RWPE1 (cell line): ENCODE measurements at places on chromosomes 2 and 18.
A peak's percentile ranks its signal among the peaks of the same experiment; 100 is the strongest.

DNA sequence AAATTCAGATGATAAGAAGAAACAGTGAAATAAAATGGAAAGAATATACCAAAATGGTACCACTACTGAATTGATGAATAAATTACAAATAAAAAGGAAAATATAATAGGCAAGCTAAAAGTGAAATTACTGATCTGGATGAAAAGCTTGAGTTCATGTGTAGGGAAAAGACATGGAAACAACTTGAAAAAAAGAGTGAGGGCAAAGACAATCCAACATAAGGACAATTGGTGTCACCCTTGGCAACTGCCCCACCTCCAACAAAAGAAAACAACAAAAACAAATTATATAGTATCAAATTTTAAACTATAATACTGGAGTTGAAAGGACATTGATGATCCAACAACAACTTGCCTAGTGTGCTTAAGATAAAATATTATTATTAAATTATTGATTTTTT lies 37.6 kb downstream of the PPP1R1C start:
- no peak for DNase-seq

DNA sequence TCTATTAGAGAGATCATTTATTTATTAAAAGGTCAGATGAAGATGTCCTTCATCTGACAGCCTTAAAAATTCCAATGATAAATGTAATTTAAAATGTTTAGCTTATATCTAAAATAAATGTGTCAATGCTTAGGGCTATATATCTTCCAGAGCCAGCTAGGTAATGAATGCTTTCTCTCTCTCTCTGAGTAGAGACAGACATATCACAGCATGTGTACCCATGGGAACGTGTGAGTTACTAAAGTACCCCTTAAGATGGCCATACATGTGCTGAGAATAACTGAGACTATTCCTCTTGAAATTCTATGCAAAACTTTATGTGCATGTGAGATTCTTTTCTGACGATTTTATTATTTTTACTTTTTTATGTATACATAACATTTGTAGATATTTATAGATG lies 420.9 kb upstream of the ST6GAL2 start:
- DNase-seq: no peak

DNA sequence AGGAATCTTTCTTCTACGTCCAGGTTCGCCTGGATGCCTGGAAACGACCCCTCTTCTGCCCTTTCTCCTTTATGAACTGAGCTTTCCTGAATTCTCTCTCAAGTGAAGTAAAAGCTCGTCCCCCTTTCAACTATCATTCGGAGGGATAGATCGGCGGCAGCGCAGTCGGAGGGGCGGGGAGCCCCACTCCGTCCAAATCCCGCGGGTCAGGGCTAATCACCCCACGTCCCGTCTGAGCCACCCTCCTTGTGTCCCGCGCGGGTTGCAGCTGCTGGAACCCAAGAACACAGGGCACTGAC lies 367 bp downstream of the FBXO48 start:
- no peak for DNase-seq

GRCh38 chr18:36692921-36693332 lies 135.9 kb downstream of the TPGS2 start:
- DNase-seq: no peak

DNA sequence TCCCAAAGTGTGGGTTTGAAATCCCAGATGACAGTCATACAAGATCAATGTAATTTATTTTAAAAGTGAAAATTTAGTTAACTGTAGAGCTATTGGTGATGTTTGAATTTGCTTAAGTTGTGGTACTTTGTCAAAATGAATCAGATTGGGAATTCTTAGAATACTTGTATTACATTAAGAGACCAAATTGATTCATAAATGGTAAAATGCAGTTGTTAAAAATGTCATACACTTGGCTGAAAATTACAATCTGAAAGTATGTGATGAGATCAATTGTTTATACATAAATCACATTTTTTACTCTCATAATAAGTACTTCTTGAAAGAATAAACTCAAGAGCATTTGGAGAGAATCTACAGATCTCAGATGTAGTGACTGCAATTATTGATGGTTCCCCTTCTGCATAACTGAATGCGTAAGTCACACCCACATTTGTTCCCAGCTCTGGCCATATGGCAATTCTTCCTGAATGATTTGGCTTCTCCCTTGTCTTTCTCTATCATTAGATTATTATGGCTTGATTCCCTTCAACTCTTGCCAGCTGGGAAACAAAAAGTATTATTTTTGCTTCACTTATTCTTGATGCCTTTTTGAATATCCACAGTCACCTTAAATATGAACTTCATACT lies 558.5 kb downstream of the CPS1 start:
- DNase-seq: no peak

DNA sequence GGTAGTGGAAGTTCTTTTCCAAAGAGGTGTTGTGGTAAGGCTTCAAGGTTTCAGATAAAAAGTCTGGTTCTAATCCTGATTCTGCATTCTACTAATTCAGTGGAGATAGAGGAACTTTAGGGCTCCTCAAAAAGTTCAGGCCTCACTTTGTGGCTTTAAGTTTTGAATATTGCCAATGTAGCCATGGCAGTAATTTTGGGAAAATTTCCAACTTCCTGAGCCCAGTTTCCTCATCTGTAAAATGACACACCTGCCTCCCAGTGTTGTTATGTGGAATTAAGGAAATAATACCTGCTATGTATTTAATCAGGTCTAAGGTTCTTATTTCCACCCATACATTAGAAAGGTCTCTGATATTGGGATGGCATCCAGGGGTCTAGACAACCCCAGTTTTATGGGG lies 147.6 kb upstream of the ITGA6 start:
- DNase-seq: peak; percentile 21

GRCh38 chr18:61791031-61791430 lies 101.8 kb downstream of the RNF152 start:
- DNase-seq: no peak

DNA sequence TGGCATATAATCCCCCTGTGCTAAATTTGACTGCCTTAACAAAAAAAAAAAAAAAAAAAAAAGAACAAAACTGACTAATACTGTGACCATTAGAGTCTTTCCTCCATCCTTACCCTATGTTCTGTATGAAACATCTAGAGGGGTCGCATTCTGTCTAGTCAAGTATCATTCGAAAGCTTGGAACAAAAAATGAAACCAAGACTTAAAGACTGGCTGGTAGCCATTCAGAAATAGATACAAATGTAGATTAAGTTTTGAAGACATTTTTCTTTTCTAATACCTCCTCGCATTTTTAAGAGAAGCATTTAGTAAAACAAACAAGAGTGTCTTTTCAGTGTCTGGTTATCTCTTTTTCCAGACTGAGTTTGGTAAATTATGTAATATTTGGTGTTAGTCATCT lies 66.7 kb downstream of the SPATS2L start:
- no peak for DNase-seq

- no peak for DNase-seq
These were observed 121.2 kb upstream of the EPC2 start for GRCh38 chr2:148523315-148523714.

DNA sequence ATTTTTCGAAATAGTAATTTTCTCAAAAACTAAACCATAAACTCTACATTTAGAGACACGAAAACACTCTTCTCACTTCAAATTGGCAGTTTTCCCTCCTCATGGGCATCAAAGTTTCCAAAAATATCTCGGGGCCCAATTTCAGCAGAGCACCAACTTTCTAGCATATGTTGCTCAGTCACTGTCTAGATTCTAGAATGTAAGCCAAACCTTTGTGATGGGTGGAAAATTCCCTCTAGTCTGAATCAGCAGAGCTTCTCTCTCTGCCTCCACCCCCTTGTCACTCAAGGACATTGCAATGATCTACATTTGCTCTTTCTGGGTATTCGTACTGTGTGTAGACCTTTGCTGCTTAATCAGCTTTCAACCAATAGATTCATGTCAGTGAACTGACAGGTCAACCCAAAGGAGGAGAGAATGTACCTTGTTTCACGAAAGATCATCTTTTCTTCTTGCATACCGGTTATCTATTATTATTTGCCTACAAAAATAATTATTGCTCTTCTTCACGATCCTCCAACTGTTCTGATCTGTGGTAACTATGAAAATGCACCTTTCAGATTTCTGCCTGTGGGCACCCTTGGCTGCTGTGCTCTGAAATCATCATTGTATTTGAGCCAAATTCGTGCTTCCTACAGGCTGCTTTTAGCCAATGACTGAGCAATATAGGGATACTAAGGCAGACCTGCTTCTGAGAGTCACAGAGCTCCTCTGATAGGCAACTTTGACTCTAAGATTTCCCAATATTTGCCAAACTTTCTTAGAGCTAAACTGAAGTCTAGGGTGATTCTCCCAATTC lies 38.7 kb upstream of the GLS start:
- DNase-seq: no peak

GRCh38 chr2:39851651-39852110 lies 72.6 kb upstream of the THUMPD2 start:
- no peak for DNase-seq

- no peak for DNase-seq
These were observed 22.9 kb downstream of the DARS1 start for GRCh38 chr2:135962366-135963123.

GRCh38 chr18:13491138-13491537 lies 235.2 kb downstream of the FAM210A start:
- no peak for DNase-seq

DNA sequence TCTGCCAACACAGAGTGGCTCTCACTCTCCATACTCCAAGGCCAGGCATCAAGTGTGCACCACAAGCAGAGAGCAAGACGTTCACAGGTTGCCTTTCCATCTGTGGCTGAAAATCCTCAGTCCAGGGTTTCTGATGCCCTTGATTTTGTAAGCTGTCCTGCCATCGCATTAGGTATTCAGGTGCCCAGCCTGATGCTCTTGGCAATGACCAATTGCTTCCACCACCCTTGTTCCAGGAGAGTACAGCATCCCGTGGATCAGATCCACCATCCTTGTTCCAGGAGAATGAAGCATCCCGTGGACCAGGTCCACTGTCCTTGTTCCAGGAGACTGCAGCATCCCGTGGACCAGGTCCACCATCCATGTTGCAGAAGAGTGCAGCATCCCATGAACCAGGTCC lies 133.4 kb upstream of the GPC1 start:
- DNase-seq: no peak

DNA sequence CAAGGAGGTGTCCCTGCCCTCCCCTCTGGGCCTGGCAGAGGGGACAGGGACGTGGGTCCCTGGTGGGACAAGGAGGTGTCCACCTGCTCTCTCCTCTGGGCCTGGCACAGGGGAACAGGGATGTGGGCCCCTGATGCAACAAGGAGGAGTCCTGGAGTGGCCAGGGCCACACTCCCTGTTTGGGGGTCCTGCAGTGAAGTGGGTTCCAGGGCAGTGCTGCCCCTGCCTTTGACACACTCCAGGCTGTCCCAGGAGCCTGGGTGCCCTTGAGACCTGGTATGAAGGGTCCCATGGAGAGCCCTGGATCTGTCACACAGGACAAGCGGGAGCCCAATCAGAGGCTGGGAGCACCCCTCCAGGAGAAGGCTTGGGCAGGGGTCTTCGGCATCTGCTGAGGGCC lies 75.8 kb upstream of the GPC1 start:
- DNase-seq: no peak

DNA sequence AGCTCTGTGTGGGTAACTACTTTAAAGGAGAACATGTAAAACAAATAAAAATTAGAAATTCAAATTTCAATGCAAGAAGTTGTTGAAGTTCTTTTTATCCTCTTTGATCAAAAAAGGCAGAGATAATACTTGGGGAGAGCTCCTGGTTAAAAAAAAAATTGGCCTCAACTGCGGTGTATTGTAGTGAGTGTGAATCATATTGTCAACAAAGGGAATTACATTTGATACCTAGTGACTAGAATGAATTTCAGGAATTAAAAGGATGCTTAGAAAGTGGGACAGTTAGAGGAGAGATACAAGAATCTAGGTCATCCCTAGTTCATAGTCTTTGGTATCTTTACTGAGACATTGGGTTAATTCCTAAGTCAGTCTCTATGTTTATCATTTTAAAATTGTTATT lies 473.0 kb downstream of the CCDC85A start:
- DNase-seq: no peak

DNA sequence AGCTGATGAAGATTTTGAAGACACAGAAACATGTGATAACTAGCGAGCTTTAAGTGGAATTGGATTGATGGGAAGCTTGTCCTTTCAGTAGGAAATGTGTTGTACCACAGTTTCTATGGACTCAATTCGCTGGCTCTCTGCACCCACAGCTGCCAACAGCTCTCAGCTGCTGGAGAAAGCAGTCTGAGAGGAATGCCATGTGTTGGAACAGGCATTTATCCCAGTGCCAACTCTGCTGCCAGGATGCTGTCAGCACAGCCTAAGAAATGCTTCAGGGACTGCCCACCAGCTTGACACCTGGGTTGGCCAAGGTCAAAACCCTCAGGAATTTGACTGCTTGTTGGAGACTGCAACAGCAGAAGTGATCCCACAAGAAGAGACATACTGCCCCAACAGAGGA lies 193.0 kb upstream of the THSD7B start:
- DNase-seq: no peak

- DNase-seq: no peak
These were observed 35.8 kb upstream of the METTL21A start for GRCh38 chr2:207660994-207661393.

DNA sequence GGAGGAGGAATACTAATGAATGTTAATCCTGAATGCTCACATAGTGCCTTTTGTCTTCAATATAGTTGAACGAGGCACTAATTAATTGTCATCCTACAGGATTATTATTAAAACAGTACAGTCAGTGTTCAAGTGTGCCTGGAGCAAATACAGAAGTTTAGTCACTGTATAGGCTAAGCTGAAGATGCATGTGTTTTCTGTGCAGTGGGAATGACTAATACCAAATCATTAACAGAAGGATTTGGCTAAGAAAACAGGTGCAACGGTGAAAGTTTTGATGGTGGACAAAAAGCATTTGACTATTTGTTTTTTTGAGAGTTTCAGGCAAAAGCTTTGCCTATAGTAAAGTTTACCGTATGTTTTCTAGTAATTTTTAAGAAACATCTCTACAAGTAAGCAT lies 62.8 kb downstream of the DCC start:
- DNase-seq: no peak

DNA sequence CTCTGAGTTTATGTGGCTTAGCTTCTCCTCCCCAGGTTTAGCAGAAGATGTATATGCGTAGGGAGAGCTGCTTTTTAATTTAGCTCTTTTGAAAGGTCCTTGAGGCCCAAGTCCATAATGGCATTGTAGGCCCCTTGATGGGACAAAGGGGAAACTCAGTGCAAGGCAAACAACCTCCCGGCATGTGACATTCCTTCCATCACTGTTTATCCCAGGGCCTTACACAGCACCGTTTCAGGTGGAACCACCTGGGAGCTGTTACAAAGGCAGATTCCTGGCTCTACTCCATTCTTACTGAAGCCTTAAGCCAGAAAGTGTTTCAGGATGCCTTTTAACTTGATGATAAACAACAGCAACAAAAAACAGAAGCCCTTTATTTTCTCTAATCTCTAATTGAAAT lies 555.4 kb downstream of the SLC4A3 start:
- DNase-seq: no peak
